ENCODE measurements at places on chromosomes 2 and 18. TPM values are rescaled to one million over a fixed set of nuclear protein-coding genes. Genes with fewer than 3 reads are reported as not detected.

GRCh38 chr2:119490653-119491195 is 33.6 kb downstream of the SCTR start:
- no peak for DNase-seq

- DNase-seq = no peak
Measured at GRCh38 chr2:36480028-36480427, 117.9 kb downstream of the FEZ2 start.

GRCh38 chr18:26453386-26453901 is 94.9 kb downstream of the KCTD1 start:
- DNase-seq = no peak

GRCh38 chr2:75324861-75325284 is 125.6 kb upstream of the TACR1 start:
- DNase-seq = no peak

GRCh38 chr18:68847219-68847837 is 49.4 kb downstream of the CCDC102B start:
- no peak for DNase-seq

- DNase-seq = no peak
Measured at GRCh38 chr2:68031542-68032160, 31.2 kb downstream of the C1D start.

GRCh38 chr2:63801455-63801854 is 40.2 kb upstream of the UGP2 start:
- no peak for DNase-seq

GRCh38 chr2:7392076-7392787 is 475.0 kb downstream of the RNF144A start:
- DNase-seq = no peak

Gene ZSCAN30
- total RNA-seq = 49.6 TPM

All from activated T-cell treated with anti-CD3 and anti-CD28 coated beads, Interleukin-2, amount 50 U/mL, for 72 hours (primary cell).